ENCODE measurements at places on chromosomes 4 and X.

- DNase-seq, result no peak
These were observed 639.8 kb downstream of the DMD start for GRCh38 chrX:32571579-32571978.

GRCh38 chr4:105765690-105766407, 57.3 kb downstream of the GSTCD start:
- DNase-seq, result no peak

GRCh38 chrX:10054396-10054795, 87.2 kb downstream of the CLDN34 start:
- no peak for DNase-seq

DNA sequence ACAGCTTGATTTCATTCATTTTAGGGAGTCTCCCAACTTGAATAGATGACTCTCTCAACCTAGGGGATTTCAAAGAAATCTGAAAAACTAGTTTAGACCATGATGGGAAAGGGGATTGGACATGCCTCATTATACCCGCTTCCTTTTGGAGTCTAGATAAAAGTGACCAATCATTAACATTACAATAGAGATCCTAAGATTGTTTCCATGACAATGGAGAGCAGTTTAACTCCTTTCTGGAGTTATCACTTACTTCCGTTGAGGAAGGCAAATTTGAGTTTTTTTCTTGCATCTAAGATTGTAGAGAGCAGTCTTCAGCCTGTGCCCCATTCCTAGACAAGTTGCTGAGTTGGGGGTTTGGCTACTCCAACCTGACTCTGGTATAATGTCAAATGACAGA, 11.4 kb upstream of the IL15 start:
- no peak for DNase-seq

- DNase-seq, result no peak
These were observed 34.5 kb upstream of the PPM1K start for GRCh38 chr4:88318751-88319350.

DNA sequence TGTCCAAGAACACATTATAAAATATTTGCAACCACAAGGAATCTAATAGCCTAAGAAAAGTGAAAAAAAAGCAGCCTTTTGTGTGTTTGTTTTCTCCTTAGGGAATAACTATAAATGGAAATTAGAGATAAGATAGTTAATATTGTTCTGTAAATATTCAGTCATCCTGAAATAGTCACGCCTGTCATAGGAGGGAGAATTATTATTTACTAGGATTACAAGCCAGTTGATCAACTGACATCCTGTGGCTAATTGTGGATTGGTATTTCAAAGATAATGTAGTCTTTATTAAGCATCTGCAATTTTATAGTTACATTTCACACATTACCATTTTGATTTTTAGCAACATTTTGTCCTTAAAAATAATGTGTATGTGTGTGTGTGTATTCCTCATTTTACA, 118.6 kb downstream of the CCSER1 start:
- no peak for DNase-seq

DNA sequence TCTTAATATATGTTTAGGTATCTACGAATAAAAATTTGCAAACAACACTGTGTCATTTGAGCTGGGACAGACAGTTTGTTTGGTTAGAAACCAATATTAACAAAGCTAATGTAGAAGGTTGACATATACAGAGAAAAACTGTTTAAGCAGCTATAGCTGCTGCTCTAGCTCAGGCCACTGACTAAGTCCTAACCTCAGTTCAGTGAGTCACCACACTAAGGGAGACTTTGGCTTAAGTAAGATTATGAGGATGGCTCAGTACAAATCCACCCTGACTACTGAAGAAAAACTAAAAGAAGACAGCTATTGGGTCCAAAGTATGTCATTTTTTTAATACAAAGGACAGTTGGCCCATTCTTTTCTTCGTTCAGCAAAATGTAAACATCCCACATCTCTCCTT, 717.3 kb upstream of the ACTRT1 start:
- no peak for DNase-seq

DNA sequence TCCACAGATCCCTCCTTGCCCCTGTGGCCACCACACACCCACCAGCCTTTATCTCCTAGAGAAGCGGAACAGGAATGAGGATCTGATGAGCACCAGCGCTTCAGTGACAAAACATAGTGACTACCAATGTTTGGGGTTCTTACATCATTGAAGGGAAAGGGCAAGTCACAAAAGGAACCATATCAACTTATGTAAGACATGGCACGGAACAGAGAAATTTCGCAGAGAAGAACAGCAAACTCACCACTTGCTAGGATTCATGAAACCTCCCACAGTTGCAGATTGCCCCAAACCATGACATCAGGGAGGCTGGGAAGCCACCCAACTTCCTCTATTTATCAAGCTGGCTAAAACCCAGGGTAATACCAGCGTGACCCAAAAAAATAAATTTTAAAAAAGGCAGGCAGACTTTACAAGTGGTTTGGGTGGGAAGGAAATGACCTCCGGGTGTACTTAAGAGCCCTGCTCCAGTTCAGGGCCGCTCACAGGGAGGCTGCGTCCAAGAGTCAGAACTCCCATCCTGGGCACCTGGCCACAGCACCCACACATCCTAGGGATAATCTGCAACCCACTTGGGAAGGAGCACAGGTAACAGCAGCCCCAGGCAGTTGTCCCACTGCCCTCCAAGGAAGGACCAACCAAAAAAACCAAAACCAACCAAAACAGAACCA, 36.0 kb downstream of the ADGRG2 start:
- no peak for DNase-seq

DNA sequence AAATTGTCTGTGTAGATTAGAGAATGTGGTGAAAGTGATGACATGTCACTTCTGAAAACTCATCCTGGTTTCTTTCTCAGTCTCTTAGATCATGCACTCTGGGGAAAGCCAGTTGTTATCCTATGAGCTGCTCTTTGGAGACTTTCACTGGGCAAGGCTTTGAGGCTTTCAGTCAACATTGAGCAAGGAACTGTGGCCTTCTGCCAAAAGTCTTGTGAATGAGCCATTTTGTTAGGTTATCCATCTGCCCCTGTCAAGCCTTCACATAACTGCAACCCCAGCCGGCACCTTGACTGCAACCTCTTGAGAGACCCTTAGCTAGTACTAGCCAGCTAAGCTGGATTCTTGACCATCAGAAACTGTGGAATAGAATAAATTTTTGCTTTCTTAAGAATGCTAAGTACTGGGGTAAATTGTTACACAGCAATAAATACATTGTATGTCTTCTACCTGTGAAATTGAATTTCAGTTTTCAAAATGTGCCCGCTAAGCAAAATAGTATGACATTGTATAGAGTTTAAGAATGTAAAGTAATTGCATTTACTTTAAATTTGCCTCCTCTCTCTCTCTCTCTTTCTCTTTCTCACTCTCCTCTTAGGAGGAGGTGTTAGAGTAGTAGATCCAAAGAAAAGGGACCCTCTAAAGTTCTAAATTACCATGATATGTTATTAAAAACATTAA, 1273.0 kb downstream of the RAPGEF2 start:
- no peak for DNase-seq

- no peak for DNase-seq
These were observed 13.2 kb downstream of the RUFY3 start for GRCh38 chr4:70734971-70735370.

DNA sequence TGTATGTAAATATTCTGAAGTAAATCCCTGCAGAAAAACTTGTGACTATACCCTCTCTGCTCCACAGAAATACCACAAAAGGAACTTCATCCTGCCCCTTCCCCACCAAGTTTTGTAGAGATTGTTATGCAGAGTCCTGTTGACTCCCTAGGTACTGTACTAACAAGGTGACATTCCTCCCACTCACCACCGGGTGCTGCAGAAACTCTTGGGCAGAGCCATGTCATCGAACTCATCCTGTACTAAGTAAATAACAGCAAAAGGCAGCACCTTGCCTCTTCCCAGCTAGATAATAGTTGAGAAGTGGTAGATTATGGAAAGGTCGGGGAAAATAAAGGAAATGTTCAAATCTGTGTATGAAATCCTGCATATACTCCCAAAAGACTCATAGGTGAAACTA, 233.3 kb downstream of the STPG2 start:
- no peak for DNase-seq

DNA sequence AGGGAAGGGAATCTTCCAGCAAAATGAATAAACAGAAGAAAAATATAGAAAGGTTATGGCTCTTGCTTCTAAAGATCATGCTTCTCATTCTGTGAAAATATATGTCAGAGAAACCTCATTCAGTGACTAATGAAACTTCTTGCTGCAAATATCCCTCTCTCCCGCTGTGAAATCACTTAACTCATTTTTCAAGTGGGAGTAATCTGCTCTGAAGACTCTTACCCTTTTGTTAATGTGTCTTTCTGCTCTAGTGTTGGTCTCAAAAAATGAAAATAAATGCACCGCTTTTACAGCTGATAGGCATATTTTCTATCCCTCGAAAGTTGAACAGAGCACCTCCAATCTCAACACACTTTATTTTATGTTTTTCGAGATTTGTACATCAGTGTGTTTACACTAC, 252.3 kb downstream of the NLGN4X start:
- DNase-seq, result no peak

DNA sequence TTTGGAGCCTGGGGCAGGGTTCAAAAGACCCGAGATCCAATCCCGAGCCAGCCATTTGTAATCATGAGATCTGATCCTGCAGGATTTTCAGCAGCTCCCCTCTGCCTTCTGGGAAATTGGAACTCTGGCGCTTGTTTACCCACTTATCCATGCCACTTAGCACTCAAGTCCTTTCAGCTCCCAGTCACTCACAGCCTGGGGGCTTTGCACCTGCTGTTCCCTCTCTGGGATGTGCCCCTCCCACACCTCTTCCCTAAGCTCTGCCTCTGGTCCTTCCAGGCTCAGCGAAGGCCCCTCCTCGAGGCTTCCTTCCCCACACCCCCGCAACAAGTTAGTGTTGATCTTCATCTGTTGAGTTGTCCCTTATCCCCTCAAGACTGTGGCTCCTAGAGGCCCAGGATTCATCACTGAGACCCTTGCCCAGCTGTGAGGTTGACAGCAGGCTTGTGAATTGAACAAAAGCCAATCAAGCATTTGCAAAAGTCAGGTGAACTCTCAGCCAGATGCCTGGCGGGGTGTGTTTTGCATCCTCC, 99.1 kb upstream of the AFAP1 start:
- no peak for DNase-seq

- DNase-seq, result no peak
These were observed 776.8 kb downstream of the CCSER1 start for GRCh38 chr4:90904021-90904420.

- no peak for DNase-seq
These were observed 195.3 kb downstream of the MAML3 start for GRCh38 chr4:139958739-139959098.

DNA sequence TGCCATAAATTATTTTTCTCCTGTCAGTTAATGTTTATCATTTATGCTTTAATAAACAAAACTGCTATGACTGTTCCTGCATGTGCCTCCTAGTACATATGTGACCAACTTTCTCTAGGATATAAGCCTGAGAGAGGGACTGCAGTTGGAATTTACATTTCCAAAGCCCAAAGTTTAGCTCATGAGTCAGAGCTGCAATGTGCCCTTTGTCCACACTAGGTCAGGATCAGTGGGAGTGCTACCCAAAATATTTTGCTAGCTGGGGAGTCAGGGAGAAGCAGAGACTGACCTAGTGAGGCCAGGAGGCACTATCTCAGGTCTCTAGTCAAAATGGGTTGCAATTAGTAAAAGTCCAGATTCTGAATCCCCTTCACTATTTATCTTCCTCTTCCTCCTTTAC, 92.7 kb downstream of the AR start:
- DNase-seq, result no peak

DNA sequence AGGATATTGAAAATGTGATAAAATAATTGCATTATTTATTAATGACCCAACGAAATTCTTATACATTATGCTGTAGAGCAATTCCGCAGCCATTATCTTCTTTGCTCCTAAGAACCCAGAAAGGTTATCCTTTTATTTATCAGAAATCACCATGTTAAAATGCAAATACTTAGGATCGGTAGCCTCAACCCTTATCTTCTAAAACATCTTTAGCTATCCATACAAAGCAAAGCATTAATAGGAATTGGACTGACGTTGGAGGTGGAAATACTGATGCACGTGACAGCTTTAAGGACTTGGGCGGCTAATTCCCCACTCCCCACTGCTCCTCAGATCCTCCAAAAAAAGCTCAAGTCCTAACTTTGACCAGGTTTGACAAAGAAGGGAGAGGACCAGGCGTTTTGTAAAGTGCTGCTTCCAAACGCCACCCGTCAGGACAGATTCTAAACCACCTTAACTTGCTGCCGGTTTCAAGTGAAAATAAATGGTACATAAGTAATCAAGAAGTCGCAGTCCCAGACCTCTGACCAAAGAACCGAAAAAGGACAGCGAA, 539 bp upstream of the SPCS3 start:
- DNase-seq, result no peak

DNA sequence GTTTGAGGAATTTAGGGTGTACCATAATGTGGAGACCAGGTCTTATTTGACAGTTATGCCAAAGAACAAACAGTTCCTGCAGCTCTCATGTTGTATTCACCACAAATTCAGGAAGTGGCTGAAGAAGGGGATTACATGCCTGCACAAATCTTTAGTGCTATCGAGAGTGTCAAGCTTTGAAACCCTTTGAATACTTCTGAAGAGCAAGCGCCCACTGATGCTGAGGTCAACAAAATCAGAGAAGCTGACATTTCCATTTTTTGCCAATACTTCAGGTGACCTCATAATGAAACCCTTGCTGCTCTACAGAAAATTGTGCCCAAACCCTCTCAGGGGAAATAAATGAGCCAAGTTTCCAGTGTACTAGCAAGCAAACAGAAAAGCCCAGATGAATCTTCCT, 28.4 kb downstream of the PAK3 start:
- no peak for DNase-seq

GRCh38 chrX:106862972-106863688, 40.0 kb downstream of the RIPPLY1 start:
- DNase-seq, result no peak

All from psoas muscle (tissue), 8 donors.